ENCODE measurements at places on chromosomes 16 and 17.

DNA sequence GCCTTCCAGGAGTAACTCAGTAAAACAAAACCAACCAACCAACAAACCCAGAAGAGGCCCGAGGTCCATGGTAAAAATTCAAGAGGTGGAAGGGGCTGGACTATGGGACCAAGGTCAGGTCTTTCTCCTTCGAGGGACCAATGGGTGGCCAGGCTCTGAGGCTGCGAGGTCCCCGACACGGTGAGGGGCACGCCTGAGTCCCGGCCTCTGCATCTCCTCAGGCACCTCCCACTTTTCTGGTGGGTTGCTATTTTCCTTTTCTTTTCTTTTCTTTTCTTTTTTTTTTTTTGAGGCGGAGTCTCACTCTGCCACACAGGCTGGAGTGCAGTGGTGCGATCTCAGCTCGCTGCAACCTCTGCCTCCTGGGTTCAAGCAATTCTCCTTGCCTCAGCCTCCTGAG, 18.0 kb downstream of the CD7 start:
- DNase-seq: no peak

DNA sequence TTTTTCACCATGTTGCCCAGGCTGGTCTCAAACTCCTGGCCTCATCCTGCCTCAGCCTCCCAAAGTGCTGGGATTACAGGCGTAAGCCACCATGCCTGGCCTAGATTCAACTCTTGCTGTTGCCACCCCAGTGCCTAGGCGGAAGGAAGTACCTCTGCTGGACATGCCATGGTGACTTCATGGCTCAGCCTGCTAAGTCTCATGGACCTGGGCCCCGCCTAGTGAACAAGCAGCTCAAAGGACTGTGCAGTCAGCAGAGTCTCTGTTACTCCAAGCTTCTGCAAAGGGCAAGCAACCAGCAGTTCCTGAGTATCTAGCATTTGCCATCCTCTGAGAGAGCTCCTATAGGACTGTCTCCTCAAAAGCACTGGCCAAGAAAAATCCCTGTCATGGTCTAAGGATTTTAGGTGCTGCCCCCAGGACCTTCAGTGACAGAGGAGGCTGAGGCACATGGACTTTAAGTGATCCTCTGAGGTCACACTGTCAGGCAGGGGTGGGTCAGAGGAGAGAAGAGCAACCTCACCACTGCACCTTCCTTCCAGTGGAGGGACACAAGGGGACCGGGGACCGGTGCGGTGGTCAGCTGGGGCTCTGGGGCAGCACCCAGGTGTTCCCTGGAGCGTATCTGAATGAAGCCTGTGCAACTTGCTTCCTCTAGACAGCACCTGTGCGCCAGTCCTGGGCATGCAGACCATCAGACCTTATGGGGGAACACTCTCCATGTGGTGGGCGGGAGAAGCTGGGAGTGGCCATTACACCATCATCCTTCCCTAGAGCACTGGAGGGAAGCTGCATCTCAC, 71.3 kb downstream of the IL21R start:
- DNase-seq: no peak

- no peak for DNase-seq
Observed at GRCh38 chr17:81470944-81471817, 41.4 kb downstream of the ACTG1 start.

GRCh38 chr16:81384006-81384405, 60.6 kb upstream of the CMIP start:
- DNase-seq: no peak

DNA sequence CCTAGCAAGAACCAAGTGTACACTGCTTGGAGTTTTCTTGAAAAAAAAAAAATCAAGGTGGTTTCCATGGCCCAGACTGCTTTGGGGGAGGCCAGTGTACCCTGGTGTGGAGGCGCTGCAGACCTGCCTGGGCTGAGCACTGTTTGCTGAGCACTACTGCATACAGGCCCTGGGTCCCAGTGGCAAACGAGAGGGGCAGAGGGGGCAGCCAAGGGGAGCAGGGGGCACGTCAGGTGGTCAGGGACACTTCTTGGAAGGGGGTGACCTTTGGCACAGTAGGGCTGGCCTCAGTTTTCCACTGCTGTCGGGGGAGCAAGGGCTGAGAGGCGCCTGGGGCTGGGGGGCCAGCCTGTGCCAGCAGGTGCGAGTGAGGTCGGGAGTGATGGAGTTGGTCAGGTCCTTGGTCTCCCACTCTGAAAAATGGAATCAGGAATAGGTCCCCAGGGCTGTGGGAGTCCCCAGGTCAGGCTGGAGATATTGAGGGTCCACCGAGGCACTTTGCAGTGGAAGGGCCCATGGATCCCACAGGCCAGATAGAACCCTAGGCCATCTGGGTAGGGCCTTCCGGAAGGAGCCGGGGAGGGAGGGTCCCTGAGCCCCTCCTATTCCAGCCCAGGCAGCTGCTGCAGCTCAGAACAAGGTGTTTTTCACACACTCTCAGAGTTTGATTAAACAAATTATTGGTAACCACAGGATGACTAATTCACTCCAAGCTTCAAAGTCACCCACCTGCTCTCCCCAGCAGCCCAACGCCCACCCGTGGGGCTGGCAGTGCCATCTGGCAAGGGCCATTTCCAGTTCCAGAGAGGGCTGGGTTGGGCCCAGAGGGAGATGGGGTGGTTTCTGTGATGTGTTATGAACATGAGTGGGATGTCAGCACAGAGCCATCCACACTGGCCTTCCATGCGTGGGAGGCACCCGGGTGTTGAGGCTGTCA, 3.5 kb downstream of the ZFPM1 start:
- no peak for DNase-seq

- DNase-seq: no peak
Observed at GRCh38 chr16:89678258-89678657, 8.2 kb upstream of the CDK10 start.

DNA sequence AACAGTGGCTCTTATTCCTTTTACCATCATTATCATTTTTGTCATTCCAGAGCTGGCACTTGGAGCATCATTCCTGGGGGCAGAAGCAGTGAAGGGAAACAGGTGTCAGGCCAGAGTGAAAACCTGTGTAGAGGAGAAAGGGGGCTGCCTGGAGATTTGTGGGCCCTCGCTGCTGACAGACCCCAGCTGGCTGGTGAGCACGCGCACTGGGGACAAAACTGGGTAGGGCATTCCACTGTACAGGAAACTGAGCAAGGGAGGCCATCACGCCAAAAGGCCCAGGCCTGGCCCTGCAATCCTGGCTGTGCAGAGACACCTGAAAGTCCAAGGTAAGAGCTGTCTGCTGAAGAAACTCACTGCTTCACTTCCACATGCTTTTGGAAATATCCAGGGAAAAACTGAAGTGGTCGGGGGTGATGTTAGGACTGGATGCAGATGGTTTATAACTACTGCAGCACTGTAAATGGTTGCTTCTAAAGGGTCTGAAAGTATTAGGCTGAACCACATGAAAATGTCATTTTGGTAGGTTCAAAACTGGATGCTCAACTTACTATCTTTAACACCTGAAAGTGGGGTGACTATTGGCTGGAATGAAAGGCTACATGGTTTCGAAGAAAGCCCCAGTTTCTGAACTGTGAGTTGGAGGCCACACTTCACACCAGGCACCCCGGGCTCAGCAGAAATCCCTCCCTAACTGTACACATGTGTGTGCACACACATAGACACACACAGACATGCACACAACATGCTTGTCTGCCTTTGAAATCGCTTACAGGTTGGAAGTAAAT, 225.0 kb downstream of the C16orf78 start:
- no peak for DNase-seq

DNA sequence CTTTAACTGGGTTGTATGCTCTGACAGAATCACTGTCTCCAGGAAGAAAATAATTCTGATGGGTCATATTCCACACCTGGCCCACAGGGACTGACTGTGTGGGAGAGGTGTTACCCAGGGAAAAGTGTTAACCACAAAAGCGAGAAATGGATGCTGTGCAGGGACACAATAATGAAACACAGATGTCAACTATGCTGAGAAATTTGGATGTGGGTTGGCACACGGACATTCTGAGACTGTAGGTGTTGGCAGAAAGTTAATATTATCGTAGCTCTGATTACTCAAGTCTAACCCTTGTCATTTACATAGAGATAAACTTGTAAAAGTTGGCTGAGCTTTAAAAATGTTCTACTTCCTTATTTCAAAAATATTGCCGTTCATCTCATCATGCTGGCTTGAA, 19.6 kb downstream of the TMC5 start:
- no peak for DNase-seq

DNA sequence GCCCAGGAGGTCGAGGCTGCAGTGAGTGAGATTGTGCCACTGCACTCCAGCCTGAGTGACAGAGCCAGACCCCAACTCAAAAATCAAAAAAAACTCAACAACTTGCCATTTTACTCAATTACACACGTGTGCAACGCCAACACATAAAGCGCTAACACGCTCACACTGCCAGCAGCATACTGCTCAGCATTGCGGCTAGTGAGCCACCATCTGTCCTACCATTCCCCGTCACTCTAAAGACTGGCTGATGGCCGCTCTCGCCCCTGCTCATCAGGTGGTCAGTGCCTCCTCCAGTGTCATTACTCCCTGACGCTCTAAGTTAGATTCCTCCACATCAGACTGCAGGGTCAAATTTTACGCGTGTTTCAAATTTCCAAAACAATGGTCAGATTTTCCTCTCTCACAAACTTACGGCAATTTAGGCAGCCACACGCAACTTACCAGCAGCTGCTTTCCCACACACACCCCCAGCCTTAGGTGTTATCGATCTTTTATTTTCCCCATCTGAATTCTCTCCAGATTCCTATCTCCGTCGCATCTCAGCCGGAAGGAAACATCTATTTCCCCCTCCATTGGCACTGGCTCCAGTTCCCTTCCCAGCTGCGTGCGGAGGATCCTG, 240.8 kb downstream of the C16orf95 start:
- DNase-seq: peak; percentile 31

- peak; percentile 13 for DNase-seq
Observed at GRCh38 chr17:79944251-79944812, 91.3 kb downstream of the TBC1D16 start.

GRCh38 chr17:7004398-7005253, 7.8 kb upstream of the RNASEK start:
- no peak for DNase-seq

DNA sequence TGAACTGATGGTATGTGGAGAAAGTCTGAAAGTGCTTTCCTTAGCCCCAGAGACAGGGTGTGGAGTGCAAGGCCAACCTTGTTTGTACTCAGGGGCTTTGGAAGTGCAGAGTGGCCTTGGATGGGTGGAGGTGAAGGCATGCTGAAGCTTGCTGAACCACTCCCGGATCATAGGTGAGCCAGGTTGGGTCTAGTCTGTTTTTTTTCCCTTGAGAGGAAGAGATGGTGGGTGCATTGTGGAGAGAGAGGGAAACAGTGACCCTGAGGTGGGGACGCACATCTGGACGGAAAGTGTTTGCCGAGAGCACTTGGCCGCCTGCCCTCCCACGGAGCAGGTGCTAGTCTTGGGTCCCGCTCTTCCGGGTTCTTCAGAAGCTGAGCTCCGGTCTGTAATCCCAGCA, 12.5 kb downstream of the ABAT start:
- no peak for DNase-seq

- no peak for DNase-seq
Observed at GRCh38 chr17:48057626-48058025, 9.5 kb downstream of the NFE2L1 start.

GRCh38 chr16:71369494-71369893, 11.0 kb downstream of the CALB2 start:
- no peak for DNase-seq

DNA sequence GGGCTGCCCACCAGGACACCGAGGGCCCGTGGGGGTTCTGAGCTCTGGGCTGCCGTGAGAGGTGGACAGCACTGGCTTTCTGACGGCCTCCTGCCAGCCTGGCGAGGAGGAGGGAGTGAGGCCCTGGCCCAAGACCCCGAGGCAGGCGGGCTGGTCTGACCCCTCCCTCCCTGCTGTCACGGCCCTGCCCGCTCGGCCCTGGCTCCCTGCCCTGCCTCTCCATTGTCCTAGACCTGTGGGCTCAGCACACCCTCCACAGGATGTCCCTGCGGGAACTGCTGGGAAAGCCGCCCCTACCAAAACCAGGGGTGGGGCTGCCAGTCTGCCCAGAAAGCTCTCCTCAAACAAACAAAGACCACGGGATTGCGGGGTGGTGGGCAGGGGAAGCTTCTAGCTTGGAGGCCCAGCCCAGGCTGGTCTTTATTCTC, 20.7 kb downstream of the SPNS2 start:
- DNase-seq: no peak

DNA sequence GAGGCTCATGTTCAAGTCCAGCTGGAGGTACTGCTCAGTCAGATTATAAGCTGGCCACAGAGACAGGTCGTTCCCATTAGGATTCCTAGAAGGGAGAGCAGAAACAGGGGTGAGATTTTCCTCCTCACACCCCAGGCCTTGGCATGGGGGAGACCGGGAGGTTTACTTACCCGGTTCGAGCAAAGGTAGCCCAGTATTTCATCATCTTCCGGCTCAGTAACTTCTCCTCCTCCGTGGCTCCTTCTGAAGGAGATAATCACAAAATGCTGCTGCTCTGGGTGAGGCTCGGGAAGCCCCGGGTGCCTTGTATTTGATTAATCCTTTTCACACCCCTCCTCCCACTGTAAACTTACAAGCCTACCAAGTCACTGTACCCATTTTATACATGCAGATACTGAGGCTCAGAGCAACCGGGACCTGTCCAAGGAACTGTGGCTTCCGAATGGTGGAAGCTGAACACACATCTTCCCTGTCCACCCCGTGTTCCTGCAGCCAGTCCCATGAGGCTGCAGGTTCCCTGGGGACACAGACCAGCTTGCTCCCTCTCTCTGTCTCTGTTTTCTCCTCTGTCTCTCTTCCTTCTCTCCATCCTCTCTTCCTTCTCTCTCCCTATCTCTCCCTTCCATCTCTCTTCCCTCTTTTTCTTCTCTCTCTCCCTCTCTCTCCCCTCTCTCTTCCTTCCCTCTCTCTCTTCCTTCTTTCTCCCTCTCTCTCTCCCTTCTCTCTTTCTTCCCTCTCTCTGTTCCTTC, 13.9 kb upstream of the CES1 start:
- no peak for DNase-seq

DNA sequence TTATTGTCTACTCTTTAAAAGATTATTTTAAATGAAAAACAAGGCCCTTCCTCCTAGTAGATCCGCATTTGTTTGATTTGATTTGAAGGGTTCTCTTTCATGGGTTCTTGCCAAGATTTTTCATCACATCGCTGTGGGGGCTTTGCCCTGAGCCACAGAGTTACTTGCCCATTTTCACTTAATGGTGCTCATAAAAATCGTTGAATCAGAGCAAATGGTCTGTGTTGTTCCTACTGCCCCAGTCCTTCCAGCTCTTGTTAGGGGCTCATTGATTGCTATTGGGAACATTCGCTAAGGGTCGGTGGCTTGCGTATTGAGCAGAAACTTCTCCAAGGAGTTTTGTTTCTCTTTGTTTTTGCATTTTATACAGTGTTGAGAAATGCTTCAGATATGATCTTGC, 1023.4 kb upstream of the CDH8 start:
- DNase-seq: no peak

GRCh38 chr16:11190588-11191560, 65.1 kb downstream of the SOCS1 start:
- no peak for DNase-seq

Measured in tibial artery (tissue), 4 donors.